Fibroblast of mammary gland (primary cell): ENCODE measurements at places on chromosomes 12 and 14.

- no peak for DNase-seq
Measured at GRCh38 chr12:16358878-16359277, 11.4 kb downstream of the MGST1 start.

GRCh38 chr14:95257521-95257920, 62.2 kb downstream of the CLMN start:
- no peak for DNase-seq

- no peak for DNase-seq
Measured at GRCh38 chr12:70305794-70306193, 60.3 kb upstream of the KCNMB4 start.

- DNase-seq, result no peak
Measured at GRCh38 chr12:49111206-49111605, 559 bp upstream of the LMBR1L start.
